ENCODE measurements at places on chromosomes 1 and 21. TPM values are rescaled to one million over a fixed set of nuclear protein-coding genes. Genes with fewer than 3 reads are reported as not detected.

GRCh38 chr1:166929911-166930310 is 45.4 kb downstream of the ILDR2 start:
- no peaks in the 10 kb centered on the region for H3K4me1 ChIP-seq
- DNase-seq = no peak
- no peak overlapping the region for H3K27ac ChIP-seq

DNA sequence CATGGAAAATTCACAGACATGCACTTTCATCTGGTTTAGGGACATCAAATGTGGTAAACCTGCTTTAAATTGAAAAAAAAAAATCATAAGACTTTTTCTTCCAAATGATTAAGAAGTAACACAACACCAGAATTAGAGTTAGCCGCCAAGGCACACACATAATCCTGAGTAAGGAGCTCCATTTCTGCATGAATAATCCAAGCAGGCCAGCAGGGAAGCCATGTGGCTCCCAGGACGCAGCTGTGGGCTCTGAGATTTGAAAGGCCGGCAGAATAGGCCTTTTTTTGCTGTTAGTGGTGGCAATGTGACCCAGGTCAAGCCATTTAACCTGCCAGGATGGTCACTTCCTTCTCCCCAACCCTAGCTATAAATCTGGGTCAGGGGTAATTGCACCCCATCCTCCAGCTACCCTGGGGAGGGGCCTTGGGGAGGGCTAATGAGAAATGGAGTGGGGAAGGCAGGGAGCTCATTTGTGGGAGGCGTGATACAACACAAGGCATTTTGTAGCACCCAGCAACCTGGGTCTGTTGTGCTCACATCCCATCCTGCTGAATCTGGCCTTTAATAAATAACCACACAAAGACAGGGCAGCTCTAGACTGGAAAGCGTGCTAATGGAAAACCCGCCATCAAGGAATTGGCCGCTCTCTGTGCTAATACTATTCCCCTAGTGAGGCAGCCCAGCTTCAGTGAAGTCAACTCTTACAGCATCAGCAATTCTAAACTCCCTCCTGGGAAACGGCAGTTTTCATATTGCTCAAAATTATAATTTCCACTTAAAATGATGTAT is 178.5 kb downstream of the RHOU start:
- H3K36me3 ChIP-seq = no peaks in the 10 kb centered on the region
- H3K4me1 ChIP-seq = no peaks in the 10 kb centered on the region
- H3K27ac ChIP-seq = no peak overlapping the region
- no peak overlapping the region for H3K4me3 ChIP-seq
- DNase-seq = no peak
- no peaks in the 10 kb centered on the region for H3K27me3 ChIP-seq

DNA sequence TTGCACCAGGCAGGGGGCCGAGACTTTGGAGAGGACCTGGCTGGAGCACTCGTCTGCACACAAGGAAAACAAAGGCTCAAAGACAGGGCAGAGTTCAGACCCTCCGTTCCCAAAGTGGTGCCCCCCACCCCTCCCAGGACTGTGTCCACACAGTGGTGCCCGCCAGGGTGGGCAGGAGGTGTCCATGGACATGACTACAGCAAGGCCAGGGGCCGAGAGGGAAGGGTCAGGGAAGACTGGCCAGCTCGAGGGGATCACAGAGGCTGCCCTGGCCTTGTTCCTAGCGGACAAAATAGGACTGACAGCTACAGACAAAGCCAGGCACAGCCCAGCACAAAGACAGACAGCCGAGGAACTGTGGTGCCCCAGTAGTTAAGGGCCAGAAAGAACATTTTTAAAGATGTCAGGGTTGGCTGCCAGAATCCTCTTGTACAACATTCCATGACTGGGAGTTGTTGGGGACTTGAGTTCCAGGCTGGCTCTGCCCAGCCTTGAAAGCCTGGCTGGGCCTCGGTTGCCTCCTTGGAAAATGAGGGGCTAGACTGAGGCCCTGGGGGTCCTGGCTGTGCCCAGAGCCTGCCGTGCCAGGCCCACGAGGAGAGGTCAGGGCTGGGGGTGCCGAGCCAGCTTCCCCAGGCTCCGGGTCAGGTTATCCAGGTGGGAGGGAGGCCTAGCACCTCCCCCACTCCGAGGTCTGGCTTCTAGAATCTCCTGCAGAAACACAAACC is 63.7 kb downstream of the SLX9 start:
- H3K36me3 ChIP-seq = no peaks in the 10 kb centered on the region
- no peak for DNase-seq
- peaks cover 11% of the 10 kb centered on the region for H3K4me1 ChIP-seq
- no peak overlapping the region for H3K4me3 ChIP-seq

- peaks cover 2% of the 10 kb centered on the region for H3K36me3 ChIP-seq
- H3K27me3 ChIP-seq = no peaks in the 10 kb centered on the region
- peak overlapping the region; percentile 98 for H3K4me3 ChIP-seq
- H3K27ac ChIP-seq = peak overlapping the region; percentile 98
Measured at GRCh38 chr1:246930830-246931548, 759 bp downstream of the AHCTF1 start.

DNA sequence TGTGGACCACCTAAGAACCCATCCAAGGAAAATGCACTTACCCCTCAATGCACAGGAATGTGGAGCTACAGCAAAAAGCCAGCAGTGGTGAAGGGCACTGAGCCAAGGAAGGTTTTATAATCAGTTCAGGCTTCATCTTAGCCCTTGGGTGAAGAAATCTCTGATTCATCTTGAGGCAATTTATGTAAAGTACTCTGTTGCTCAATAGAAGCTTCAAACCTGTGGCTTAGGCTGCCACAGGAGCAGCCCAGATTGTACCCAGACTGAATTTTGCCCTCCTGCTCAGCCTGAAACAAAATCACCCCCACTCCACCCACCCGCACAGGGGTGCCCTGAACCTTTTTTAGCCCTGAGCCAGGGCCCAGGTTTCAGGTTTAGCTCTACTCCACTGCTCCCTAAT is at the start of gene S100A12:
S100A12 (minus strand) TSS at position 111 of the 400 bp plus-strand sequence. CDS start 1,029 bp downstream, outside the sequence.
- H3K4me3 ChIP-seq = no peak within 1 kb of the TSS
- H3K27ac ChIP-seq = no peak within 1 kb of the TSS
- H3K4me1 ChIP-seq = no peaks in the 10 kb centered on the region
- DNase-seq = peak; percentile 61
- H3K36me3 ChIP-seq = no peaks in the 10 kb centered on the region
- H3K27me3 ChIP-seq = no peaks in the 10 kb centered on the region

KCNK2 gene
- total RNA-seq = 117 TPM

PRAMEF15 gene
- total RNA-seq = not detected

LCE1B gene
- total RNA-seq = not detected
